Lung (tissue), 17 donors: ENCODE measurements at places on chromosomes 12 and 14. TPM values are rescaled to one million over a fixed set of nuclear protein-coding genes. Genes with fewer than 3 reads are reported as not detected.

DNA sequence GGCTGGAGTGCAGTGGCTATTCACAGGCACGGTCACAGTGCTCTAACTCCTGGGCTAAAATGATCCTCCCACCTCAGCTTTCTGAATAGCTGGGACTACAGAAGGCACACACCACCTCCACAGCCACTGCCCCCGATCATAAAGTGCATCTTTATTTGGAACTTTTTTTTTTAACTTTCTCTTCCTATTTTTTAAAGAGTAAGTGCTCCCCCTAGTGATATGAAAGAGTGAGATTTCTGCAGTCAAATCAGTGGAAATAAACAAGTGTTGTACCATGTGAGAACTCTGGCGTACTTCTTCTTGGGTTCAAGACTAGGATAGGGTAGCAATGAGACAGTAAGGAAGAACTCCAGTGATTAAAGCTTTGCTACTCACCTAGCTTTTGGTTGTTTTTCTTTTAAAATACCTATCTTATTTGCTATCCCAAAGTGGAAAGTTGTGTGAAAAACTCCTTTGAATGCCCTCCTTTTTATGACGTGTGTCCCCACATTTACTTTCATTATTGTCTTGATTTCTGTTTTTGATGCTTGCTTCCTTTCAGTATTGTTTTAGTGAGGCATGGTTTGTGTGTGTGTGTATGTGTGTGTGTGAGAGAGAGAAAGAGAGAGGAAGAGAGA, 6.6 kb downstream of the PPP4R4 start:
- DNase-seq = no peak

- DNase-seq = no peak
Measured at GRCh38 chr14:93731753-93732152, 56.5 kb downstream of the PRIMA1 start.

GRCh38 chr12:75489187-75489586, 8.6 kb downstream of the GLIPR1 start:
- no peak for DNase-seq

The CPSF6 gene
- polyA plus RNA-seq = 16.9 TPM

The PZP gene
- 0.69 TPM for polyA plus RNA-seq

The GAS2L3 gene
- 1.7 TPM for polyA plus RNA-seq

- no peak for DNase-seq
Measured at GRCh38 chr14:74085828-74086227, 1.1 kb downstream of the LIN52 start.

DNA sequence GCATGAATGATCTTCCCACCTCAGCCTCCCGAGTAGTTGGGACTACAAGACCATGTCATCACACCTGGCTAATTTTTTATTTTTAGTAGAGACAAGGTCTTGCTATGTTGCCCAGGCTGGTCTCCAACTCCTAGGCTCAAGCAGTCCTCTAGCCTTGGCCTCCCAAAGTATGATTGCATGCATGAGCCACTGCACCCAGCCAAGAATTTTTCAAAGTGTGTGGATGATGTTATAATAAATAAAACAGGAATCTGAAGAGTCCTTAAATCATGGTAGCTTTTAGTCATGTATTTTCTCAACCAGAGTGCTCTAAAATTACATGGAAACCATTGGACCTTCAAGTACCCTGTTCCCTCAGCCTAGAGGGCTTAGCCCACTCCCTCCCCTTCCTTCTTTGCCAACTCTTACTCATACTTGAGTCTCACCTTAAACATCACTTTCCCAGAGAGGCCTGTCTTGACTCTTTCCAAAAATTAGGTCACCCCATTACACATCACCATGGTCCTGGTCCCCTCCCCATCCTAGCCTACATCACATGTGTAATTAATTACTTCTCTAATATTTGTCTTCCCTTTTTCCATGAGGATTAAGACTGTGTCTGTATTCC, 52.2 kb upstream of the BICDL1 start:
- DNase-seq = peak; percentile 50

DNA sequence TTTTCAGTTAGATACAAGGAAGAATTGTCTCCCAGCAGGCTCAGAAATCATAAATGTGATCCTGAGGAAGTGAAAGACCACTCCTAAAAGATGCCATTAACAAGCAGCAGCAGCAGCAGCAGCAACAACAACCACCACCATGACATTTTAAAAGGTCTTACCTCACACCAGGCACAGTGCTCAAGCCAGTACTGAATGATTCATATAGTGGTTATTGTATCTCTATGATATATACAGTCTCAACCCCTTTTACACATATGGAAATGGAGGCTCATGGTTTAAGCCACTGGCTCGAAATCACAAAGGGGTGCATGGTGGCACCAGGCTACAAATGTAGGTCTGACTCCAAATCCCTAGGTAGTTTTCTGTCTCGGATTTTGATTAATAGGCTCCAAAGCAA, 126.9 kb downstream of the KTN1 start:
- no peak for DNase-seq

- DNase-seq = peak; percentile 95
Measured at GRCh38 chr14:74934476-74935359, 11.7 kb upstream of the RPS6KL1 start.

GRCh38 chr14:75426332-75427125, 1.3 kb upstream of the JDP2 start:
- DNase-seq = no peak

DNA sequence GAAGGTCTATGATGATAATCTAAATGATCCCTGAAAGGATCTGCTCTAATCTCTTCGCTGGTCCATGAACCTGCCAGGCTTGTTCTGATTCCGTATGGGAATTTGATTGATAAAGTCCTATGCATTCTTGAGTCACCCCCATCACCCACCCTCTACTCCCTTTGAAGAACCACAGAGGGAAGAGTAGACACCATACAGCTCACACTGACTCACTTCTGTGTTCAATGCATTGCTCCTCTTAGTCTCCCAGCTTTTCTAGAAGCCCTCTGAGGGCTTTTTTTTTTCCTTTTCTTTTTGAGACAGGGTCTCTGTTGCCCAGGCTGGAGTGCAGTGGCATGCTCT, 18.5 kb upstream of the GPRC5A start:
- no peak for DNase-seq

GRCh38 chr12:125132698-125133400, 67.6 kb downstream of the AACS start:
- no peak for DNase-seq

- no peak for DNase-seq
Measured at GRCh38 chr14:68722186-68722585, 70.7 kb downstream of the ZFP36L1 start.

- DNase-seq = no peak
Measured at GRCh38 chr14:21106176-21106497, 5.3 kb downstream of the TMEM253 start.

DNA sequence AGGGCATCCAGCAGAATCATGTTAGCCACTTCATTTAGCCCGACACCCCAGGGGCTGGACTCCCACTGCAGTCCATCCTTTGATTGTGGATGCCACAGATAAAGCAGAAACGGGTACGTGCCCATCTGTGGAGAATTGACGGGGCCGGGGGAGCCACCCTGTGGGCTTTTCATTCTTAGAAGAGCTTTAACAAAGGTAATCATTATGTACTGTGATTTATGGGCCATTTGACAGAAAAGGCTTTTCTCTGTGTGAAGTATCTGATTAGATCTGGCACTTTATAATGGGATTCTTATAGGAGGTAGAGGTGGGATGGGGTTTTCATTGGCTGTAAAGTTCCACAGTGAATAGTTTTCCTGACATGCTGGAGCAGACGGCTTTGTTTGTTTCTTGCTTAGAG, 40.4 kb downstream of the AACS start:
- DNase-seq = no peak

- DNase-seq = no peak
Measured at GRCh38 chr12:10900530-10900929, 8.8 kb downstream of the TAS2R13 start.

The DPPA3 gene
- not detected for polyA plus RNA-seq

GRCh38 chr12:73277971-73278370, 1005.8 kb downstream of the TRHDE start:
- DNase-seq = no peak

GRCh38 chr12:98295681-98296080, 219.7 kb upstream of the TMPO start:
- DNase-seq = no peak

- DNase-seq = peak; percentile 16
Measured at GRCh38 chr14:72129291-72129690, 197.1 kb downstream of the RGS6 start.

The MMP19 gene
- 92.1 TPM for polyA plus RNA-seq

GRCh38 chr14:90871605-90872233, 55.5 kb upstream of the TTC7B start:
- no peak for DNase-seq

DNA sequence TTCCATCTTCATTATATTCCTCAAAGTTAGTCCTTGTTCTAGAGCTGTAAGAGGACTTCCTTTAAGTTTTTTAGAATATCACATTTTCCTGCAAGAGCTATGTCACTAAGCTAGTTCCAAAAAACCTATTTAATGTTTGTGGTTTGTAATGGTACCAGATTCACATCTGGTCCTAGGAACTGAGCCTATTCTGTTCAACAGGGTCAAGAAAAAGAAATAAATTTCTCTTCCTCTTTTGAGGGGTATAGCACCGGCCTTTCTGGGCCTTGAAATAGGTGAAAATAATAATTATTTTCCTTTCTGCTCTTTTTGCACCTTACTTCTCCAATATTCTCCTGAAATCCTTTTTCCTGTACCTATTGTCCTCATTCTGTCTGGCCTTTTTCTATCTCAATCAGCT, 3.6 kb upstream of the STXBP6 start:
- DNase-seq = no peak

DNA sequence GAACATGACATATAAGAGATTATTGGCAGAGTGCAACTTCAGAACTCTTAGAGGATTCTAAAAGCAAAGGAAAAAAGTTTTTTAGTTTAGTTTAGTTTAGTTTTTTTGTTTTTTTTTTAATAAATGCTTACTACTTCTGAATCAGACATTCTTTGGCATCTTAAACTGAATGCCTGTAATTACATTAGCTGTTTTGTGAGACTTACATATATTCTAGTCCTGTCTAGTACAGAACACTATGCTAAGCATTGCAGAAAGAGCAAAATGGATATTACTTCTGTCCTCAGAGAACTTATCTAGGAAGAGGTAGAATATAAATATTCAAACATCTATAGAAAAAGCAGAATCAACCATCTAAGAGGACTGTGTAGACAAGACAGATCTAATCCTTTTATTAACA, 133.2 kb downstream of the RAD51B start:
- peak; percentile 40 for DNase-seq
